ENCODE measurements at places on chromosomes 3 and 15. TPM values are rescaled to one million over a fixed set of nuclear protein-coding genes. Genes with fewer than 3 reads are reported as not detected.

DNA sequence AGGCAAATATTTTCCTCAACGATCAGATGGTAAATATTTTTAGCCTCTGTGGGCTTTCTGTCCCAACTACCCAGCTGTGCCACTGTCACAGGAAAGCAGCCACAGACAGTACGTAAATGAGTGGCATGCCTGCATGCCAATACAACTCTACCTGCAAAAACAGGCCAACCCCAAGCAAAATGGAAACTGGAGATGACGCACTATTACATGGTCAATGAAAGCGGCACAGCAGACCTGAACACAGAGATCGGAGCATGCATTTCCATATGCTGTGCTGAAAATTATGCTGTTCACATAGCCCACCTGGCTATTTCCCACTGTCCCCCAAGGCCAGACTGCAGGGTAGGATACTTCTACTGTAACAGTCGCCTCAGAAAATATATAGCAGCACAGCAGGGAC lies 57.8 kb downstream of the HERC2 start:
- no peak overlapping the region for H3K4me3 ChIP-seq
- H3K27ac ChIP-seq, result no peak overlapping the region
- no peaks in the 10 kb centered on the region for H3K4me1 ChIP-seq

DNA sequence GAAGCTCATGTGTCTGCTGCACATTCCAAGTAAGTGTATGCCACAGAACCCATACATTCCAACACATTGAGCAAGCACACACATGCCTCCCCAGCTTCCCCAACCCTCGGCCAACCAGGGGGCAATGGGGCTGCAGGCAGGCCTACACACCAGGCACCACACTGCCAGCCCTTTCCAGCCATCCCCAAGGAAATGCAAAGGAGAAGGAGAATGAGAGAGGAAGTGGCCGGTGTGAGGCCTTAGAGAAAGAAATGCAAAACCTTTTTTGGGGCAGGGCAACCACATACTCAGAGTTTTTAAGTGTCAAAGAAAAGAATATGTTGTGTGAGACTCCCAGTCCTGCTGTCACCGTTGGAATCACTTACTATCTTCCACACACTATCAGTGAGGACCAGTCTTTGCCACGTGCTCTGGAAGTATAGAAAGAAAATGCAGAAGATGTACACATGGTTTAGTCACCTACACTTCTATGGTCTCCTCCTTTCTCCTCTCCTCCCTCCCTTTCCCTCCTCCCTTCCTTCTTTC lies 11.1 kb downstream of the IGF2BP2 start:
- H3K27ac ChIP-seq, result no peak overlapping the region
- no peaks in the 10 kb centered on the region for H3K27me3 ChIP-seq
- DNase-seq, result no peak

DNA sequence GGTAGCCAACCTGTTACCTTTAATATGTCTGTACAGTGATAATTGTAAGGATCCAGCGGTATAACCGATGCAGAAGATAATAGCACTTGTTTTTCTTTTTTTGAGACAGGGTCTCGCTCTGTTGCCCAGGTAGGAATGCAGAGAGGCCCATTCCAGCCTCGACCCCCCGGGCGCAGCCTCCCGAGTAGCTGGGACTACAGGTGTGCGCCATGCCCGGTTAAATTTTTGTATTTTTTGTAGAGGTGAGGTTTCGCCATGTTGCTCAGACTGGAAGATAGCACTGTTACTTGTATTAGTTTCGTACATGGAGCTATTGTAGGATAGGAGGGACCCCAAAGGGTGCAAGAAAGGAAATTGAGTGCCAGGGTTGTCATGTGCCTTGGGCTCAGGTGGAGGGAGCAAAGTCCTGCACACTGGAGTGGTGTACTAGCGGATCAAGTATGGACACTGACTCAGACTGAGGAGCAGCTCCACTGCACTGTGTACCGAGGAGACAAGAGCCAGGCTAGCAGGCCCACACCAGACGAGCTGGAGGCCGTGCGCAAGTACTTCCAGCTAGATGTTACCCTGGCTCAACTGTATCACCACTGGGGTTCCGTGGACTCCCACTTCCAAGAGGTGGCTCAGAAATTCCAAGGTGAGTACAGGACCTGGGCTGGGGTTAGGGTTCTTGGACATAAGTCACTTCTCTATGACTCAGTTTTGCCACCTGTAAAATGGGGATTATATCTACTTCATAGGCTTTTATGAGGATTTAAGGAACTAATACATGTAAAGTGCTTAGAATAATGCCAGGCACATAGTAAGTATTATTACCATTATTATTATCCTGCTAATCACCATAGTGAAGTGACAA lies 1.0 kb downstream of the OGG1 start:
- H3K4me1 ChIP-seq, result peaks cover 45% of the 10 kb centered on the region
- peak overlapping the region; percentile 59 for H3K4me3 ChIP-seq
- peak overlapping the region; percentile 89 for H3K27ac ChIP-seq
- no peak for DNase-seq

DNA sequence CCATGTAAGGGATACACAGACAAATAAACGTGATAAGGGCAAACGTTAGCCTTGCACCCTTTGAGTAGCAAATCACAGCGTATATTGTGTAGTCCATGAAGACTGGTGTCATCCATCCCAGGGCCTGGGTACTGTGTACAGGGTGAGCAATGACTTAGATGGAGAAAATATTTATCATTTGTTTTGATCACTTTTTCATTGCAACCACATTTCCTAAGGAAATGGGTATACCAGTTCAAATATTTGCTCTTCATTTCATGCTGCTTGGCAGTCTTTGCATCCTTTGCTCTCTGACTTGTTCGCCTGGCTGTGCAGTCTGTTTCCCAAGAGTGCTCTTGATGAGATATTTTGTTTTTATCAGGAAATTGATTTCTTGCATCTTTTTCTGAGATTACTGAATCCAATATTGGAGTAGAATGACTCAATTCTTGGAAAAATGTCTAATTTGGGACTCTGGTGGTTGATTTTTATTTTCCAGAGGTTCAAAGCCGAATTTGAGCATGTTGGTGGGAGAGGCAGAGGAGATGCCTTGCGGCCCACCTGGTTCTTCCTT lies 424.6 kb upstream of the SEMA6D start:
- H3K4me1 ChIP-seq, result no peaks in the 10 kb centered on the region
- no peak for DNase-seq
- H3K27ac ChIP-seq, result no peak overlapping the region
- no peaks in the 10 kb centered on the region for H3K36me3 ChIP-seq
- no peak overlapping the region for H3K4me3 ChIP-seq

DNA sequence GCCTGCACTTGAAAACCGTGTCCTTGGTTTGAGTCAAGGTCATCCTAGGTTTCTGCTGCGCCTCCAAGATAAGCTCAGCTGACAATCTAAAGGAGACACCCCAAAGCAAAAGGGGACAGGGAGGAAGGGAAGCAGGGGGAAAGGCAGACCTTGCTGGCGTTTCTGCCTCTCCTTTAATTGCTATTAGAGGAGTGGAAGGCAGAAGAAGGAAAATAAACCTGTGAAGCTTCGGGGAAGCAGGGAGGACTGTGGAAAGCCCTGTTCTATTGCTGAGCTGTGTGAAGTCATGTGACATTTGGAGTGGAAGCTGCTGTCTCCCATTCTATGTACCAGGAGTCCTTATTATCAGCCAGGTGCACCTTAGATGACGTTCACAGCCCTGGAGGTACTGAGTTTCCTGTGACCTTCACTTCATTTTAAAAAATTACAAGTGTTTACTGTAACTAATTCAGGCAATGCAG lies 21.5 kb upstream of the CHD2 start:
- no peak overlapping the region for H3K27ac ChIP-seq
- H3K27me3 ChIP-seq, result no peaks in the 10 kb centered on the region
- H3K36me3 ChIP-seq, result no peaks in the 10 kb centered on the region
- DNase-seq, result no peak

DNA sequence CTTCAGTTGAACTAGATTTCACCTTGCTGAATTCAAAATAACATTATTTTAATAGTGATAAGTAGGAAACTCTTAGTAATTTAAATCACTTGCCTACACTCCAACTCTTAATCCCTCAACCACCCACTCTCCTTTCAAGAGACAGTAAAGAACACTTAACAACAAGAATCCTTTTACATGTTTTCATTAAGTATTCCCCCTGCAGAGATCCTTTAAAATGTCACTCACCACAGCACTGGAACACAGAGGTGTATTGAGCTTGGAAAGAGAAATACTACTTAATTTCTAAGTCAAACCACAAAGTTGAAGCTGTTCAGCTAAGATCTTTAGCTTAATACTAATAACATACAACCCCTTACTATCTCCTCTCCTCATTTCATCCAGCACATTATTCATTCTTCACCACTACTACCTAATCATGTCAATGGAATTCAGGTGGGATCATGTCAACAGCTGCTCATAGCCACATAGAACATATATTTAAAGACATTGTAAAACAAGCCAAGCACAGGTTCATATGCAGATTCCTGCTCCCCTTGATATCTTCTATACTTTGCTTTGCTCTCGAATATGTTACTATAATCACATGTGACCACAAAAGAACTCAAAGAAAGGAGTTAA lies 40.5 kb downstream of the IMPG2 start:
- no peak overlapping the region for H3K4me3 ChIP-seq
- no peaks in the 10 kb centered on the region for H3K27me3 ChIP-seq
- H3K27ac ChIP-seq, result no peak overlapping the region

DNA sequence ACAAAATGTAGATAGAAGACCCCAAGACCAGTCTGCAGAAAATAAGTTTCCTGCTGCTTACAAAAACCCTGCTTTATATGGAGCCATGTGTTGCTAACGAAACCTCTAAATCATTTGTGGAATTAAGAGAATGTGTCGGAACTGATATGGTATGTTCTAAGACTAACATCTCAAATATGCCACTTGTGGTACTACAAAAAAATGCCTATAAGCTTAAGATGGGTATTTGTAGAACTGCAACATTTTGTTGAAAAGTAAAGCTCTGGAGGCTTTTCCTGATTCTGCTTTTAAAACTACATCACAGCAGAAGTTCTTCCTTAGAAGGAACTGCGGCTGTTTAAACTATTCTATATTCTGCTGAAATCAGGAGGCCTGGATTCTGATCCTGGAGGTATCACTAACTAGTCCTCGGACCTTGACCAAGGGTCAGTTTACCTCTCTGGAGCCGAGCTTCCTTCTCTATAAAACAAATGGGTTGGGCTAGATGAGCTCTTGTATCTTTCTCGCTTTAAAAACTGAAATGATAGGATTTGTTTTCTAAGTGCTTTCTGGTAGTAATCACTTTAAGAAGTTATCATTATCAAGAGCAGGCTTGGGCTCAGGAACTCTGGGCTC lies 74.9 kb downstream of the RAD18 start:
- DNase-seq, result no peak
- H3K4me3 ChIP-seq, result no peak overlapping the region
- no peaks in the 10 kb centered on the region for H3K4me1 ChIP-seq
- peaks cover 39% of the 10 kb centered on the region for H3K36me3 ChIP-seq

- H3K27ac ChIP-seq, result no peak overlapping the region
- H3K36me3 ChIP-seq, result no peaks in the 10 kb centered on the region
- H3K4me3 ChIP-seq, result no peak overlapping the region
- H3K4me1 ChIP-seq, result peaks cover 7% of the 10 kb centered on the region
- DNase-seq, result no peak
Measured at GRCh38 chr3:115808816-115809215, 185.5 kb downstream of the GAP43 start.

DNA sequence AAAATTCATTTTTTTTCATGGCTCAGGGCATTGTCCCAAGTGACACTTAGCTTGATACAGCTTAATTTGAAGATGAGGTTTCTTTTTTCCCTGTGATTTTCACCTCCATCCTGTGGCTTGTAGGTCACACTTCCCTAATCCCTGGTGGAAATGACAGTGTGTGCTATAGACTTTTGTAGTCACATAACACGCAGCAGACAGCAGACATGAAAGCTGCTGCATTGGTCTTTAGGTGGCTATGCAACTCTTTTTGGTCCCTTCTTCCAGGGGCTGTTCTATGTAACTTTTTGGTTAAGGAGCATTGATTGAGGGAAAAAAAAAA lies 38.8 kb downstream of the TRAK1 start:
- no peaks in the 10 kb centered on the region for H3K4me1 ChIP-seq
- H3K4me3 ChIP-seq, result no peak overlapping the region
- H3K27ac ChIP-seq, result no peak overlapping the region
- no peak for DNase-seq

GRCh38 chr3:124351430-124352148 lies 359.7 kb upstream of the ROPN1 start:
- H3K4me1 ChIP-seq, result no peaks in the 10 kb centered on the region
- no peak overlapping the region for H3K27ac ChIP-seq
- peaks cover 2% of the 10 kb centered on the region for H3K27me3 ChIP-seq

DNA sequence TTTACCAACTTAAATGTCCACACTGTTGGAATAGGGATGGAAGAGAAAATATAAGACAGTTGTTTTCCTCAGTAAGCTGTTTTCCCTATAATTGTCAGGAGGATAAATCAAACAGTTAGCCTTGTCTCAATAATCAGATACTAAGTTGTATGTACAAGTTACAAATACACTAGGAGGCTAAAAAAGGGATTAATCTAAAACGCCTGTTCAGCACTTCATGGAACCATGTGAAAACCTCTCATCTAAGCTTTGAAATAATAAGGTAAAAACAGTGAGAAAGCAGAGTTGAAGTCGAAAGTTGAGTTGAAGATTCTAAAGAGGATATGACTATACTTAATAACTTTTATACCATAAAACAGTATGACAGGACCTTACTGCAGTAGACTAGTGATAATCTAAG lies 62.0 kb downstream of the CALML4 start:
- H3K27me3 ChIP-seq, result no peaks in the 10 kb centered on the region
- no peak for DNase-seq
- no peaks in the 10 kb centered on the region for H3K4me1 ChIP-seq
- H3K36me3 ChIP-seq, result no peaks in the 10 kb centered on the region
- no peak overlapping the region for H3K4me3 ChIP-seq
- no peak overlapping the region for H3K27ac ChIP-seq

DNA sequence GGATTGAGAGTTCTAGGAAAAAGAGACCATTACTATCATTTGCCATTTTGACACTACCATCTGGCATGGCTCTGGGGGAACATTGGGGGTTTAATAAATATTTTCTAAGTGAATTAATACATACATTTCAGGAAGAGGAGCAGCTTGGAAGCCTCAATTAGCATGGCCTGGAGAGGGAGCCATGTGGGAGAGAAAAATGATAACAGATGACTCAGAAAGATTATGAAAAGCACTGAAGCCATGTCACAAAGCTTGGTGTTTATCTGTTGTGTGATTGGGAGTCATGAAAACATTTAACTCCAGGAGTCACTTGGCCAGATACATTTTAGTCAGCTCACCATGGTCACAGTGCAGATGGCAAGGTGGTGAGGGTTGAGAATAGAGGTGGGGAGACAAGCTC lies 121.0 kb downstream of the SSR3 start:
- no peaks in the 10 kb centered on the region for H3K4me1 ChIP-seq
- H3K36me3 ChIP-seq, result no peaks in the 10 kb centered on the region
- no peaks in the 10 kb centered on the region for H3K27me3 ChIP-seq
- no peak overlapping the region for H3K4me3 ChIP-seq
- H3K27ac ChIP-seq, result no peak overlapping the region

The DHX30 gene
- total RNA-seq, result 86.4 TPM

The SI gene
- not detected for total RNA-seq

The ZMYND10 gene
- total RNA-seq, result 0.30 TPM

The SLC6A11 gene
- total RNA-seq, result 0.30 TPM

The CDCP1 gene
- 1.5 TPM for total RNA-seq

The NEK10 gene
- total RNA-seq, result 0.20 TPM

The C2CD4A gene
- total RNA-seq, result not detected

The RBP2 gene
- total RNA-seq, result not detected

The UPK1B gene
- not detected for total RNA-seq

The AADACL2 gene
- total RNA-seq, result not detected

The TUSC7 gene
- not detected for total RNA-seq

The SEMA3G gene
- 37.7 TPM for total RNA-seq

The SLC12A1 gene
- not detected for total RNA-seq

The PARP9 gene
- 16.1 TPM for total RNA-seq
